ENCODE measurements at places on chromosomes 6 and 20.
A peak's percentile ranks its signal among the peaks of the same experiment; 100 is the strongest.

- no peak for DNase-seq
Observed at GRCh38 chr6:26205625-26206574, 118.7 kb downstream of the HFE start.

GRCh38 chr6:57313009-57313408, 4.4 kb upstream of the PRIM2 start:
- DNase-seq, result no peak

DNA sequence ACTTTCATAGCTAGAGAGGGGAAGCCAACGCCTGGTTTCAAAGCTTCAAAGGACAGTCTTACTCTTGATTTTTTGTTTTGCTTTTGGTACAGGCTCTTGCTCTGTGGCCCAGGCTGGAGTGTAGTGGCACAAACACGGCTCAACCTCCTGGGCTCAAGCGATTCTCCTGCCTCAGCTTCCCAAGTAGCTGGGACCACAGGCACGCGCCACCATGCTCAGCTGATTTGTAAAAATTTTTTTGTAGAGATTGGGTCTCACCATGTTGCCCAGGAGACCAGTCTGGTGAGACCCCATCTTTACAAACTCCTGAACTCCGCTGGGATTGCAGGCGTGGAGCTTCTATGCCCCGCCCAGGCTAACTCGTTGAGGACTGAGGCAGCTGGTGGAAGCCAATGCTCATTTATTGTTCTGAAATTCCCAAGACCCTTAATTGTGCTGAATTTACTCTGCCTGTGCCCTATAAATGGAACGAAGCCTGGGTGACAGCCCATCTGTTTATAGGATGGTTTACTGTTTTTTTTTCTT, 18.0 kb downstream of the SRSF3 start:
- no peak for DNase-seq

- DNase-seq, result no peak
Observed at GRCh38 chr20:24497851-24498250, 28.4 kb downstream of the SYNDIG1 start.

DNA sequence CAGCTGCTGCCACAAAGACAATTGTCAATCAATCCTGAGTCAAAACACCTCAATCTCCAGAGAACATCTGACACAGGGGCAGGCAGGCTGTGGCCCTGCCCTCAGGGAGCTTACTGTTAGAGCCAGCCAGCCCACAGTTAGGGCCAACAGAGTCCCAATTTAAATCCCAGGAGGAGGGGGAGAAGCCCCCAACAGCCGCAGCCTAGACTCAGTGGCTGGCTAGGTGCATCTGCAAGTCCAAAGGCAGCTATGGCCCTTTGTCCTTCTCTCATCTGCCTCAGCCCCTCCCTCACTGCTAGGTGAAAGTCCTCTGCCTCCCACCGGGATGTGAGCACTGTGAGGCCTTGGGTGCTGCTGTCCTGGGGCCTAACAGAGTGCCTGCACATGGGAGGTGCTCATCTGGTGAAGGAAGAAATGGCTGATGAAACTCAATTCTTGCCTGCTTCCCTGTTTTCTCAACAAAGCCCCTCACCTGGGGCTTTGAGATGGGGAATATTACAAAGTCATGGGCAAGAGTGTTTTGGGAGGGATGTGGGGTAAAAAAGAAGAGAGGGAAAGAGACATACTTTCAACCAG, 33.7 kb upstream of the VEGFA start:
- DNase-seq, result no peak

DNA sequence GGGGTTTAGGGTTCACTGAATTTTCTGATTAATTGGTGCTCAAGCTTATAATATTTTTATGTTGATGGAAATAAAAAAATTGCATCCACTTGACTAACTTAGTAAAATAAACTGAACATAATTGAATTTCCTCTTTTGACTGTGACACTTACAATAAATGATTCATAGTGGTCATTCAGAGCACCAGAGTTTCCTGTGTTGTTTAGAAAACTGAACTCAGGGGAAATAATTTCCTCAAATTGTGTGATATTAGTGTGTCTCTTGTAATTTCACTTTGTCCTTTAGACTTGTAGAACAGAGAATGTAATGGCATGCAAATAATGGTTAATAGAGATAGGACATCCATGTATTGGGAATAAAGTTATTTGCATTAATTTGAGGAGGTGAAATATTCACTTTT, 319.7 kb upstream of the MAN1A1 start:
- DNase-seq, result no peak

- DNase-seq, result no peak
Observed at GRCh38 chr6:112005013-112005371, 48.9 kb upstream of the CCN6 start.

DNA sequence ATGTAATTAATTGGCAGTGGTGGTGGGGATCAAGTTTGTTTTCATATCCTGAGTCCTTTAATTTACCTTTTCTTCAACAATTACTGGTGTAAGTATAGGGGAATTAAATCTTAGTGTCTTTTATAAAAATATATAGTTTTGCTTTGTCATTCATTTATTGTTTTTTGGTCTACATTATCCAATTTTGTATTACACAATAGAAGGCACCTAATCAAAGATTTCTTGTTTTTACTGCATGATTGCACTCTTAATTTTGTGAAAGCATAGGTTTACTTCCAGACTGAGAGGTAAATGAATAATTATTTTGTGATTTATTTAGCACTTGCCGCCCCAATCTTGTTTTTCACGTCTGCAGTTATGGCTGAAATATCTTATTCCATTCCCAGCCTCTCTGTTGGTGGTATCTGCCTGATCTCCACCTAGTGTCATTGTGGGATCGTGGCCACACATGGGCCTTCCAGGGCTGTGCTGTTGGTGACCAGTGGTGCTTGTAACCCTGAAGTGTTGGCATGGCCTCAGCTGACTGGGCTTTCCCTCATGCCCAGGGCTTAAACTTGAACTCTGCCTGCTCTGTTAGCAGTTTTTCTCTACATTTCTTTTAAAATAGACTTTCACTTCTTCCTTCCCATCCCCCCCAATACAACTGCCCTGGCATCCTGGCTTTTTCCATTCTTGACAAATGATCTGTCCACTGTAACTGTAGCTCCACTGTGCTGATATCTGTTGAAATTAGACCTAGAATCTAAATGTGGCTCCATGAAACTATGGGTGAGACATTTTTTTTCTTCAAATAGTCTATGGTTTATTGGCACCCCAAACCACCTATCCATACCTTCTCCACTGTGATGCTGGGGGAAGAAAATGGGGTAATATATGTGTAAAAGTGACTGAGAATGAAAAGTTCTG, 24.8 kb downstream of the E2F3 start:
- no peak for DNase-seq

DNA sequence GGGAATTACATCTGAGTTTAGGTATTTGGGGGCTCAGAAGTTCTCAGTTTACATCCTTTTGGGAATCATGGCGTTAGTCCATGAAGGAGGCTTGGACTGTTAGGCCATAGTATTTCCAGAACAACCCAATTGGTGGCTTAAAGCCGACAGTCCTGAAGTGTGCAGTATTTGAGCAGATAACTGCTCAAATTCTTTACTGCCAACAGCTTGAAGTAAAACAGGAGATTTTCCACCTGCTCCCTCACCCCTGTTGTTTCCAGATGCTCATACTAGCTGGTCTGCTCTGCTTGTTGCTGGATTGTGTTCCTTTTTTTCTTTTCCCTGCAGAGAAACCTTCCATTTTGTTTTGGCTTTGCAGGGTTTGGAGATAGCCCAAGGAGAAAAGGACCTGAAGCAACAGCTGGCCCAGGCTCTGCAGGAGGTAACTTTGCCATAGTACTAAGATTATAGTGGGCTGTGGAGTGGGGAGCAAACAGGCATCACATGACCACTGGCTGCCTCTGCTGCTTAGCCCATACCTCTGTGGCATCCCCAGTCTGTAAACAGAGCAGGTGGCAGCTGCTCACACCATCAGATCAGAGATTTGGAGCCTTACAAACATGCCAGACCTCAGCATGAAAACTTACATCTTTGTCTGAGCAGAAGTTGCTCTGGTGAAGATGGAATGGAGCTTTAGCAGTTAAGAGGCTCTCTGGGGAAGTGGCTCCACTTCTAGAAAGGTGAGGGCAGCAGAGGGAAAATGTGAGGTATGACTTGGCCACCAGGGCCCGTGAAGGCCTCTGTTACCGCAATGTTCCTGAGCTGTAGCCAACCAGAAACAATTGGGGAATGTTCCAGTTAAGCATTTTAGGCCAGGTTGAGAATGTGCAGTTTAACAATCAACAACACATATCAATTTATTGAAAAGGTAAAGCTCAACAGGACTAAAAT, 17.6 kb downstream of the RNF8 start:
- DNase-seq, result no peak

DNA sequence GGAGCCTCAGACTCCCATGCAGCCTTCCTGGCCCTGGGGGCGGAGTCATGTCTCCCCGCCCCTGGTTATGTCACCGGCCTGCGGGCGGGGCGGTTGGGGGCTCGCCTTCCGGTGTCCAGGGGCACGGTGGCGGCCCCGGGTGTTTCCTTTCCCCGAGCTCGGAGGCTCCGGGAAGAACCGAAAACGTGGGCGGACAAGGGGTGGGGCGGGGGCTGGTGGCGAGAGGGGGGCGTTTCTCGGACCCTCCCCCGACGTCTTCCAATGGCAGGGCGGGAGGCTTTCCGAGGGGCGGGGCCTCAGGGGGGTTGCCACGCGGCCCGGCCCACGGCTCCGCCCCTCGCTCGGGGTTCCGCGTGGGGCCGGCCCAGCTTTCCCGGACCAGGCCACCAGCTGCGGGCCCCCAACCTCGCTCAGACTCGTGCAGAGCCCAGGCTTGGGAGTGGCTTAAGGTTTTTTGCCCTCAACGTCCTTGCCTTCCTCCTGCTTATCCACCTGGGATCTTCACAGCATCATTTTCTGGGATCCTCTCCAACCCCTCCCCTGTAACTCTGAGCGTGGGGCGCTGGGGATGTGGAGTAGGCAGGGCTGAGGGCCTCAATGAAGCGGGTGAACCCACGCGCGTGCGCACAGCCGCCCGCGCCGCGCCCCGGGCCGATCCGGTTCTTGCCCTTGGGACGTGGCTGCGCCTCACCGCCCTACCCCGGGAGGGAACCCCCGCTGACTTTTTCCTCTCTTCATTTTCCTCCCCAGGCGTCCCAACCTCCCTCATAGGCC, 2.1 kb upstream of the NRN1 start:
- peak; percentile 73 for DNase-seq

GRCh38 chr6:30881392-30882203, 2.7 kb upstream of the DDR1 start:
- no peak for DNase-seq

- no peak for DNase-seq
Observed at GRCh38 chr6:37623666-37624065, 74.0 kb downstream of the MDGA1 start.

DNA sequence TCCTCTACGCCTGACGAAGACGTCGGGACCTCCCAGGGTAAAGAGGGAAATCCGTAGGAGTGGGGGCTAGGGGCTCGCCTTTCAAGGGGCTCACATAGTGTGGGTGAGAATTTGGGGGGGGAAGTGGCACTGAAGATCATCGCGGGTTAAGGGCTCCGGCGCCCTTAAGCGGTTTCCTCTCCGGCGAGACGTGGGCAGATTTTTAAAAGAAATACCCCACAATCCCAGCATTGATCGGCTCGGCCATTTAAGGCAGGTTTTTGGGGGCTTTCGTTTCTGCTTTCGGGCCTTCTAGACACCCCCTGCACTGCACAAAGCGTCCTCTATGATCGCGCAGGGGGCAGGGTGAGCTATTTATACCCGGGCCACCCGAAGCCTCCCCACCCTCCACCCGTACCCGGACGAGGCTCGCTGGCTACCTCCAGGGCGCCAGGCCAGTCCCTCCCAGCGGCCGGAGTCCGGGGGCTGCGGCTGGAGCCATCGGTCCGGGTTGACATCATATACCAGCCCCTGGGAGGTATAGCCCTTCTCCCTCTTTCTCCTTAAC, 1.2 kb downstream of the NKX2-2 start:
- no peak for DNase-seq

DNA sequence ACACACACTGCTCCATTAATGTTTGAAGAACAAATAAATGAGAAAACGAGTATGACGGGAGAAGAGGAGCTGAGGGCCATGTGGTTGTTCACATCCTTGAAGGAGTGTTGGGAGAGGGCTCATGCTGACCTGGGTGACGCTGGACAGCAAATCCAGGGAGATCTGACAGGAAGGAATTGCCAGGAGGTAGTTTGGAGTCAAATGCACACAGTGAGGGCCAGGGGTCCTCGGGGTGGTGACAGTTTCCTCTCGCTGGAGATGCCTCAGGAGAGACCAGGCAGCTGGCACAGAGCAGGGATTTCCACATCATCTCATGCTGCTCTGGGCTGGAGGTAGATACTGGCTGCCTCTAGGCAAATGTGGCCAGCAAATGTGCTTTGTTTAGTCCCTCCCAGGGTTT, 2.0 kb upstream of the TMEM181 start:
- no peak for DNase-seq

- DNase-seq, result no peak
Observed at GRCh38 chr20:31967830-31968249, at the start of gene XKR7. Gene XKR7 (plus strand): TSS chr20:31968151. CDS start chr20:31968176, 25 bp downstream.

DNA sequence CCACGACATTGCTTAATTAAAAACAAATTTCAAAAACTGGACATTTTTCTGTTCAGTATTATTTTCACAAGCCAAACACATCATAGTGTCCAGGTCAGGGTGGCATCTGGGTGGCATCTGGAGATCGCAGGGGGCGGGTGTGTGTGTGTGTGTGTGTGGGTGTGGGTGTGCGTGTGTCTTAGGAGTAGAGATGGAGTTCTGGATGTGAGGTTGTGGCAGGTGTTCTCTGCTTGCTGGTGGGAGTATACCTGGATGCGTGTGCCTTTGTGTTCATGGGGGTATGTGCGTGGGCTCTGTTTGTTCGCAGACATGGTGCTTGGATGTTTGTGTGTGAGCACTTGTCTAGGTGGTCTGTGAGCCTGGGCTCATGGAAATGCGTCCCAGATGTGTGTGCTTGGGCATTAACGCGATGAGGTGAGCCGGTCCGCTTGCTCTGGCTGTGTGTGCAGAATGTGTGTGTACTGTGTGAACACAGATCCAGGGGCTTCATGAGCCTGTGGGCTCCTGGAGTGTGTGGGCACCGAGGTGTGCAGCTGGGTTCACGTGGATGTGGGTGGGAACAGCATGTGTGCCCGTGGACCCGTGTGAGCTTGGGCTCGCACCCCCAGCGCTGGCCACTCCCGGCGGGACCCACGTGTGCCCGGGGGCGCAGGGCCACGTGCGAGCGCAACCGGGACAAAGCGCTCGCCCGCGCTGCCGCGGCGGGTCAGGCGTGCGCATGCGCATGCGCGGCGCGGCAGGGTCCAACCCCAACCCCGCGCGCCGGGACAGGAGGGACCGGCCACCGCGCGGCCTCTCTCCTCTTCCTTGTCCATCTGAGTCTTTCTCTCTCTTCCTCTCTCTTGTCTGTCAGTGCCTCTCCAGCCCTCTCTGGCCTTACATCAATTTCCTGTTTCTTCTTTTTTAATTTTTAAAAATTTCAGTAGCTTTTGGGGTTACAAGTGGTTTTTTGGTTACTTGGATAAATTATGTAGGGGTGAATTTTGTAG, 60.4 kb downstream of the SRC start:
- DNase-seq, result no peak

DNA sequence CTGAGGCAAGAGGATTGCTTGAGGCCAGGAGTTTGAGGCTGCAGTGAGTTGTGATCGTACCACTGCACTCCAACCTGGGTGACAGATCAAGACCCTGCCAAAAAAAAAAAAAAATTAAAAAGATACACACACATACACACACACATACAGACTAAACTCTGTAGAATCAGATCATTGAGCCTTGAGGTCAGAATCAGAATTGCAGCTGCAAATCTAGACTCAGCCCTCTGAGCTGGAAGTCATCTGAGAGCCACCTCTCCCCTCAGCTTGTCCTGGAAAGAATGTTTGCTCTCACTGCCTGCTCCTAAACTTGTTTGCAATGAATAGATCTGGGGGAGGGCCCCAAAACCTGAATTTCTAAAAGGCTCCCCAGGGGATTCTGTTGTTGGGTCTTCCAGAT, 41.4 kb upstream of the ANGPT4 start:
- no peak for DNase-seq

- DNase-seq, result peak; percentile 54
Observed at GRCh38 chr20:43545837-43546578, 12.8 kb upstream of the SGK2 start.

- no peak for DNase-seq
Observed at GRCh38 chr20:57287901-57288300, 21.5 kb upstream of the BMP7 start.
